ENCODE measurements at places on chromosomes 3 and 15.

DNA sequence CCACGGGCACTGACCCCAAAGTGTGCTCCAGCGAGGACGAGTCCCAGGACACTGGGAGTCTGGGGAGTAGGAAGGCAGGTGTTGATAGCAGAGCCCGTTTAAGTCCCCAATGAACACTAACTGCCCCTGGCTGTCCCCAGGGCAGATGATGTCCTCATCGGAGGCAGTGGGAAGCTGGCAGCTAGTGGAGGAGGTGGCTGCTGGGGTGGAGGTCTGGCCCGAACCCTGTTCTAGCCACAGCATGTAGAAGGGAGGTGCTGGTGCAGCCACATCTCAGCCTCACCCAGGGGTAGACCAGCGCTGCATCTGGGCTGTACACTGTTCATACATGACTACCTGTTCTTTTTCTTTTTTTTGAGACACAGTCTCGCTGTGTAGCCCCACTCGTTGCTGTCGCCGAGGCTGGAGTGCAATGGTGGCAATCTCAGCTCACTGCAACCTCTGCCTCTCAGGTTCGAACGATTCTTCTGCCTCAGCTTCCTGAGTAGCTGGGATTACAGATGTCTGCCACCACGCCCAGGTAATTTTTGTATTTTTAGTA lies 51.8 kb downstream of the KLF13 start:
- DNase-seq, result no peak

GRCh38 chr3:51340013-51340829 lies 44.9 kb upstream of the MANF start:
- peak; percentile 91 for DNase-seq

- no peak for DNase-seq
These were observed 77.9 kb downstream of the PCSK6 start for GRCh38 chr15:101411581-101411980.

- DNase-seq, result no peak
These were observed 94.6 kb upstream of the SNTN start for GRCh38 chr3:63557912-63558311.

- DNase-seq, result no peak
These were observed 88.1 kb downstream of the RTP4 start for GRCh38 chr3:187456250-187456649.
